ENCODE measurements at places on chromosomes 1 and 21.

GRCh38 chr1:1390675-1391074 lies 8.5 kb downstream of the CCNL2 start:
- DNase-seq, result no peak

GRCh38 chr1:119226913-119227312 lies 86.5 kb upstream of the WARS2 start:
- no peak for DNase-seq

DNA sequence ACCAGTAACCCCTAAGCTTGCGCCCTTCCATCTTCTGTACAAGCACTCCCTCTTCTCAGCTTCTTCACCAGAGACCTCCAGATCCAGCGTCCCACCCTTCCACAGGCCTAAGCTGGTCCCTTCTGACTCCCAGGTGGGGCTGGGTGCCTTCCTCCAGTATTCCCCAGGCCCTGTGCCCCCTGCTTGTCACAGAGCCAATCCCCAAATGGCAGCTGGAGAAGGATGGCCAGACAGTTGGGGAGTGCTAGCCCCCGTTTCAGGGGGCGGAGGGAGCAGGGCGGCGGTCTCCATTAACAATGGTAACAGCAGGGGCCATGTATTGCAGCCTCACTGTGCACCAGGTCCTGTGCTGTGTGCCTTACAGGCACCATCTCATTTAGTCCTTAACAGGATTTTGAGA lies 85.7 kb downstream of the KCNN3 start:
- no peak for DNase-seq

- no peak for DNase-seq
Observed at GRCh38 chr1:103108376-103109150, at the start of gene COL11A1. Gene COL11A1, minus strand, starts transcription at chr1:103108522. Its CDS starts 344 bp downstream, at chr1:103108178.

DNA sequence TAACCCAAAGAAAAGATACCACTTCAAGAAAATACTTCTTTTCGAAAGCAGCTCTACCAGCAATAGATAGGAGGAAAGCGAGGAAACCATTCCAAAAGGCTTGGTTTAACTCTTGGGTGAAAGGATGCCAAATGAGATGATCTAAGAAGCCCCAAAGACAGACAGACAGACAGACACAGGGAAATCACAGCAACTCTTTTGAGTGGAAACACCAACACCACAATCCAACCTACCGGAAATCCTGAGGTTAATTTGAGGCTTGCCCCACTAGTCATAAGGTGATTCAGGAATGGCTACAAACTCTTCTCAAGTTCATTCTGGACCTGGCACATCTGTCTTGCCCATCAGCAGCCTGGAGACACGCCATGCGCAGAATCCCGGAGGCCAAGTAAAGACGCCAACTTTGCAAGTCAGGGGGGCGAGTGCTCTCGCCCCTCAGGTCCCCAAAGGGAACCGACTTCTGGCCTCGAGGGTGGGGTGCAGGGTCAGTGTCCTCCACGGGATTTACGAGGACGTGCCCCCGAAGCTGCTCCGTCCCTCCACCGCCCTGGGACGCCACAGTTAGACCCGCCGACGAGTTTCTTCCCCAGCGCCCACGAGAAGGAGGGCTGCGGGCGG lies 778 bp downstream of the EVI5 start:
- no peak for DNase-seq

GRCh38 chr1:230423261-230423660 lies 2.9 kb downstream of the PGBD5 start:
- no peak for DNase-seq

GRCh38 chr1:206757524-206758266 lies 12.9 kb upstream of the IL19 start:
- DNase-seq, result no peak

DNA sequence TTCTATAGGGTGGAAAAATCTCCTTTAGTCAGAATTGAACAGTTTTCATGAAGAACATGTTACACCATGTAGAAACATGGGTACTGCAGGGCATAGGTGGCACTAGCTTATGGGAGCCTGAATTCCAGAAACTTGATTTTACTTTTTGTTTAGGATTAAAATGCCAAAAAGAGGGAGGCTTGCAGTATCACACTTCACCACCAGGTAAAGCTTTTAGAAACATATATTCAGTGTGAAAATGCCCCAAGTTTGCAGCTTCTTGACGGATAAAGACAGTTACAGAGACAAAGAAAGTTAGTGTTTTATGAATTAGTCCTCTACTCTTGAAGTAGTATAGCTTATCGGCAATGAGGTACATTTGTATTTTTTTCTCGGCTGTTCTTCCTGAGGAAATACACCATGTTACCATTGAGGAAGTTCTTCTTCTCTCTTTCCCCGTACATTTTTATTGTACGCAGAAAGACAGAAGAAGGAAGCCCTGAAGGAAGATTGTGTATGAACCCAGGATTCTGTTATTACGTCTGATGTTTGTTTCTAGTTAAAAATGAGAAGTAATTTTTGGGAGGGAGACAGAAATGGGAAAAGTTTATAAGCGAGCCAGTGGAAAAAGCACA lies 66.1 kb downstream of the PBX1 start:
- no peak for DNase-seq

- DNase-seq, result no peak
Observed at GRCh38 chr1:16443975-16444770, 3.6 kb downstream of the NECAP2 start.

DNA sequence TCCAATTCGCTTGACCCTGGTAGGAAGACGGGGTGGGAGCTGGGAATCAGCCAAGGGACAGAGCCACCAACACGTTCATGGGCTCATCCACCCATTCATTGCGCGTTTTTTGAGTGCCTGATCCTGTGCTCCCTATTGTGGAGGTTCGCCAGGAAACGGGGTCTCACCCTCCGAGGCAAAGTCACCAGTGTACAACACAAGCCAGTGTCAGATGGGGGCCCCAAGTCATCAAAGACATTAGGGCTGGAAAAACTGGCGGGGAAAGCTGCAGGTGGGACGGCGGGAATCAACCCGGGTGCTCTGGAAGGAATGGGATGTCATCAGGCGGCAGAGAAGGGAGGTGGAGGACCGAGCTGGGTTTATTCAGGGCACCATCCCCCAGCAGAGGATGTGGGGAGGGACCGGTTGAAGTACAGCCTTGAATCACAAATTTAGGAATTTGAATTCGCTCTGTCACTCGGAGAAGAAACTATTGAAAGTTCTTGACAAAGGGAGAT lies 667 bp upstream of the NID1 start:
- no peak for DNase-seq

- DNase-seq, result no peak
Observed at GRCh38 chr1:234607109-234608024, 2.6 kb downstream of the IRF2BP2 start.

GRCh38 chr1:117188170-117188815 lies 22.4 kb downstream of the VTCN1 start:
- no peak for DNase-seq

- DNase-seq, result no peak
Observed at GRCh38 chr1:19122668-19123067, 87.4 kb downstream of the UBR4 start.

DNA sequence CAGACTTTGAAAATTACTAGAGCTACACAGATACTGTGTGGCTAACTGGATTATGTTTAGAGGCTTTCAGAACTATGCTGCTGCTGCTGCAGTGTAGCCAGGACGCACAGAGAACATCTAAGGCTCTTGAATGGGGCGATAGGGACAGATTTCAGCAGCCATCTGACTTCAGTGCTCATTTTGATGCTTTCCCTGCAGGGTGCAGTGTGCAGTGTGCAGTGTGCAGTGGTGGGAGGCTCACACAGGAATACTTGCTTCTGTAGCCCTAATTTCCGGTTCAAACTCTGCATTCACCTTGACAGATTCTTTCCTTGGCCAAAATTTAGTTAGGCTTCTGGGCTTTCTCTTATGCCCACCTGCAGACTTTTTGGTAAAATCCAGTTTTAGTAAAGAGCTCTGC lies 7.7 kb downstream of the METTL18 start:
- DNase-seq, result no peak

DNA sequence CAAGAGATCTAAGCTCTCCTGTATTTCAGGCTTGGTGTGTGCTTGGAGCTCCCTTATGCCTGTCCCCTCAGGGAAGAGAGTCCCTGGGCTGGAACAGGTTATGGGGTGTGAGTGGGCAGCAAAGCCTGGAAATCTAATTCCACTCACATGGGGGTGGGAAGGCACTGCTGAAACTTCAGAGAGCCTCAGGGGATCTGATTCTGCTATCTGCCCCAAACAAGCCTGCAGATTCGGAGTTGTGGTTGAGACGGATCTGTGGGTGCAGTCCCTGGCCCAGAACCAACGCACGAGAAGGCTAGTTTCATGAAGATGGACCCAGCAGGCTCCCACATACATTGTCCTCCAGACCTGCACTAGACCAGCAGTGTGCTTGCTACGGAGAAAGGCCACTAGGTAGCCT lies 2.9 kb downstream of the BLACAT1 start:
- DNase-seq, result no peak

- DNase-seq, result no peak
Observed at GRCh38 chr1:180860535-180860934, 52.2 kb upstream of the KIAA1614 start.

DNA sequence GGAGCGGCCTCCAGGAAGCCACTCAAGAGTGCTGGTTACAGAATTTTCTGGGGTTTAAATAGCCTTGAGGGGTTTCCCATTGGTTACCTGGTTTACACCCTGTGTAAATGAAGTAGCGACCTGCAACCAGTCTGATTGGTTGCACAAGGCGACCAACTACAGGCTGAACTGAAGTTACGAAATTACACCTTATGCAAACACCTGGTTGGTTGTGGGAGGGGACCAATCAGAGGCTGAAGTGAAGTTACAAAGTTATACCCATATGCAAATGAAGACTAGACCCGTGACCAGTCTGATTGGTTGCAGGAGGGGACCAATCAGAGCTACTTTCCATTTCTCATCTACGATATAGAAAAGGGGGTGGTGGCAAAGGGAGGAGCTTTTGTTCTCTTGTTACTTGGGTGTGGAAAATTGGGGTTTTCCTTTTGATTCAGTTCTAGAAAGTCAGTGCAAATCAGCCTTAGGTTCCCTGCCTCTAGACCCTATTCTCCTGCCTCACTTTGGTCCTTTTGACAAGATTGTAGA lies 22.2 kb upstream of the C1orf174 start:
- DNase-seq, result no peak

DNA sequence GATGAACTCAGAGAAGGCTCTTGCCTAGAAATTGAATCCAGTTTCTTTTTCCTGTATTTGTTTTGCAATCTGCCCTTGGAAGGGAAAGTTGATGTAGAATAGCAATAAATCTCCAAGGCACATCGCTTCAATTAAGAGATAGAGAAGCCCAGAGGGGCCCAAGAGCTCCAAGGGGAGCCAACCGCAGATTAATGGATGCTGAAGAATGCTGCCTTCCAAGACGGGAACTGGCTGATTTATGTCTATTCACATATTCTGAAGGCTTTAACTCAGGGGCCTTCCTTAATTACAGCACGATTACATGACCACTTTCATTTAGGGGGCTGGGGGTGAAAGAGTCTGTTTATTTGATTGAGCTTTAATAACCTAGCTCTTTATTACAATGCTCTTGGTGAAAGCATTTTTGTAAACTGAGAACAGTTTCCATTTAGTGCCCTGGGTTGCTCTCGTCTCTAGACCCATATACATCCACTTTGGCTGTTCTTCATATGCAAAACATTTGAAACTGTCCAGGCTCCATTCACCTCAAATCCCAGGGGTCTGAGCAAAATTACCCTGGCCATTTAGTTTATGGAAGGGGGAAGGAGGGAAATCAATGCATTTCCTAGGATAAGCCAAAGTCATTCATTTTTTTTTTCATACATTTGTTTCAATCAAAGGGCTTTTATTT lies 87.4 kb upstream of the CLDN14 start:
- no peak for DNase-seq

DNA sequence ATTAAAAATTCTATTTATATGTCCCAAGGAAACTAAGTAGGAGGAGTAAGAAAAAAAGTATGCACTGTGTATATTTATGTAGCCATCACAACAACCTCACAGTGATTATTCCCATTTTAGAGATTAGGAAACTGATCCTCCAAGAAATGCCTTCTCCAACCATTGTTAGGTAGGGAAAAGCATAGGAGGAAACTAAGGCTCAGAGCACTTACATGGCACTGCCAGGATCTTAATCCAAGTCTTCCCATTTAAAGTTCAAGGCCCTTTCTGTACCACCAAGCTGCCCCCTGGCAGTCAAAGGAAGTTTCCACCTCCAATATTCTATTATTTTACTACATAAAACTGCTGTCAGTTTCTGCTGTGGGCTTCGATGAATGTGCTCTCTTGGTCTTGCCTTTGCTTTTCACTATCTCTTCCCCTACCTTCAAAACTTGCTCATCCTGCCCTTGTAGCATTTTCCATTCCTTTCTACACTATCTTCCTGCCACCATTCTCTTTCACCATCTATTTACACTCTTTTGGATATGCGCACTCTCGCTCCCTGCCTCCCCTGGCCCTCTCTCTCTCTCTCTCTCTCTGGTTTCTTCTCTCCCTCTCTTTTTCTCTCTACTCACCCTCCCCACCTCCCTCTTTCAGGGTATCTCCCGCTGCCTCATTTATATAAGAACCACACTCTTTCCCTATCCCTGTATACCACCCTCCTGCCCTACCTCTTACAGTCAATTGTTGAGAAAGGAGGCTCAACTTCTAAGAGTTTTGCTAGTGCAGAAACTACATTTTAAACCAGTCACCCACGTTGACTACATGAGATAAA lies 34.0 kb downstream of the PUM1 start:
- no peak for DNase-seq

DNA sequence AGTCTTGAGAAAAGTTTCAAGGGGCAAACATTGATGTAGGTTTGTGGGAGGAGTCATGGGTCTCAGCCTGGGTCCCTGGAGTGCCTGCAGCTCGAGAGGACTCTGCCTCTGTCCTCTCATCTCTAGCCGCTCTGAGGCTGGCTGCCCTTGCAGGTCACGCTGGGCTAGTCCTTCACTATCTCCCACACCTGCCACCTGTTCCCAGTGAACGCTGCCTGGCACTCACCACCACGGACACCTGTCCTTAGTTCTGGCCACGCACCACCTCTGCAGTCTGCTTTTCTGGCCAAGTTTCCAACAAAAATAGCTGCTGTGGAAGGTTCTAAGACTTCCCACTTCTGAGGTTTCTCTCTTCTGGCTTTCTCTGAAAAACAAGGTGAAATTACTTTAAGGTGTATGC lies 52.5 kb downstream of the SH3BGR start:
- DNase-seq, result no peak

DNA sequence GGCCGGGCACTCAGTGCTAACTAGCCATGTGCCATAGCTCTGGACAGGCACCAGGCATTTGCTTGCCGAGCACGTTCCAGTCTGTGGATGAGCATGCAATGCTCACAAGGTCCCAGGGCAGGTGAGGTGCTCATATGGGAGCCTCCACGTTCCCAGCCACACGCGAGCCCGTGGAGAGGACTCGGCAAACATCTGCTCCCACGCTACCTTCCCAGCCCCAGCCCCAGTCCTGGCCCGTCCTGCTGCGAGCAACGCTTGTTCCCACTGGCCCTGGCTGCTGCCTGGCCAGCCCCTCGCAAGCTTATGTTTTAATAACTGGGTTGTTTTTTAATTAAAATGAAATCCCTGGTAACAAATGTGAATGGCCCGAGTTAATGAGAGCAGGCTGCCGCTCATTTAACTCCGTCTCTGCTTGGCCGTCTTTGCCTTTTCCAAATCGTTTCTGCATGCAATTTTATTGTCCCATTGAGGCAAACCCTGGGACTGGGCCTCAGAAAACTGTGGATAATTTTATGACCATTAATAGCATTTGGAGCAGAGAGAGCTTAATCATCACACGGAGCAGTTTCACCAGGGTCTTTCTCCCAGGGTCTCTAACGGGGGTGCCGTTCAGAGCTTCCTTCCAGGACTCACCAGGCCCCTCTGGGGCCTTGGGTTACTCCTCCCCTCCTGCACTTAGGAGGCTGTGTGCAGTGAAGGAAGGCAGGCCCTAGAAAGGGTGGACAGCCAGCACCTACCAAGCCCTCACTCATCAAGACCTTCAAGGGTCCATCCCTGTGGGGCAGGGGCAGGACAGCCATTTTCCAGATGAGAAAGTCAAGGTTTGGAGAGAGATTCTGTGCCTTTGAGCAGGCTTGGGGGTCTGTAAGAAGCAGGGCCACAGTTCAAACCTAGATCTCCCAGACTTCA lies 136.8 kb downstream of the GLIS1 start:
- no peak for DNase-seq
